GM23248 (cell line): ENCODE measurements at places on chromosomes 6 and 20. TPM values are rescaled to one million over a fixed set of nuclear protein-coding genes. Genes with fewer than 3 reads are reported as not detected.

DNA sequence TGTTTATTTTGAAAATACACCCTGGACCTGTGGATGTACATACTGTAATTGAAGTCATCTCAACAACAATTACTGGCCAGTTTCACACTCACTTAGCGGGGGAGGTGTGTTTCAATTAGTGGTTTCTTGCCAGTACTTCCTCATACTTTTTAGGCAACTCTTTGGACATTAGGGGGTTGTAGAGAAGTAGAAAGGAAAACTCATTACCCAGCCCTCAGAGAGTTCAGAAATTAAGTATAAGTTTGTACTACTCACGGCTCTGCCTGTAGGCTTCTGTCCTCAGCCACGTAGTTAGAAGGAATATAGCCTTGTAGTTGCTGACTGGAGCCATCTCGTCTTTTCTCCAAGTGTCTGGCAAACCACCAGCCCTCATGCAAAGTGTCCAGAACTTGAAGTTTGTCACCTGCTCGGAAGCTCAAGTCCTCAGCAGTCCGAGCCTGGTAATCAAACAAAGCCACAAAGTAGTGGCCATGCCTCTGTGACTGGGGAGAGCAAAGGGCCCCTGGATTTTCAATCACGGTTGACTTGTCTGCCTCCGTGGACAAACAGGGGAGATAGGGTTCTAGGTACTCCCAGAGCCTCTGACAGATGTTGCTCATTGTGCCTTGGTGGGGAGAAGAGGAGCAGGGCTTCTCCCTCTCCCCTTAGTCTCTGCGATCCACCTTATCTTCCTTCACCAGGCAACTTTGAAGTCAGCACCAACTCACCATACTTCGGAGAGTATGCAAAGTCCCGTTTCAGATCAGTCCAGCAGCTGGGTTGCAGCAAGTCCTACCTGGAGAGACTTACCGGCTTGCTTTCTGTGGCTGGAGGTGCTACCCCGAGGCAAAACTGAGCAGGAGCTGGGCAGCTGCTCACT, 749 bp downstream of the FRK start:
- peak; percentile 42 for DNase-seq

DNA sequence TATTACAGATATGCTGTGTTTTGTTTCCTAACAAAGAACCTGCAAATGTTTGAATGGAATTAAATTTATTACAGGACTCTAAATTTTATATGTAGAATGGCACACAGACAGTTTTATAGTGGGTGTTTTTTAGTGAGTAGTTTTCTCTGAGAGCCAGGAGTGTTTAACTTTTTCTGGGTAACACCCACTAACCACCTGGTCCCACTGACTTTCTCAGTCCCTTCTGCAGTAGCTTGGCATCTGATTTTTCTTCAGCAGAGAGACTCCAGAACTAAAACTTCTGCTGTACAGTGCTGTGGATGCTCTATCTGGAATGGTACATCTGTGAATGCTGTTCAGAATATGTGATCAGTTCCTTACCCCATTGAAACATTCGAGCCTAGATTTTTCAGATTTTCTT, 6.3 kb downstream of the YWHAB start:
- no peak for DNase-seq

C6orf15 gene
- not detected in 2 replicates for polyA plus RNA-seq

MYLIP gene
- 1.7 and 2.0 TPM in 2 replicates for polyA plus RNA-seq

DNA sequence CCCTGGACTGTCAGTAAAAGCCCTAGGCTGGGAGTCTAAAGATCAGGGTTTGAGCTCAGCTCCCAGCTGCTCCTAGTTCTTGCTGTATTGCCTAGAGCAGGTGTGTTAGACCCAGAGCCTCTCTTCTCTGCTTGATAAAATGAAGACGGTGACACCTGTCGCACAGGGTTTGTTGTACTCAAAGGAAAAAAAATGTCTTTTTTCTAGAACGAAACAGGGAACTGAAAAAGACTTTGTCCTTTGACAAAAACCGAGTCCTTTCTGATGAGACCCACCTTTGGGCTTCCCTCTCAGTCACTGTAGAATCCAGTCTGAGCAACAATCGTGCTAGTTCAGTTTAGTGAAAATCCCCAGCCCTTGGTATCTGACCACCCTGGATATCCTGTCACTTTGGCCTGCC, 102.1 kb upstream of the LAMP5 start:
- DNase-seq: no peak

DNA sequence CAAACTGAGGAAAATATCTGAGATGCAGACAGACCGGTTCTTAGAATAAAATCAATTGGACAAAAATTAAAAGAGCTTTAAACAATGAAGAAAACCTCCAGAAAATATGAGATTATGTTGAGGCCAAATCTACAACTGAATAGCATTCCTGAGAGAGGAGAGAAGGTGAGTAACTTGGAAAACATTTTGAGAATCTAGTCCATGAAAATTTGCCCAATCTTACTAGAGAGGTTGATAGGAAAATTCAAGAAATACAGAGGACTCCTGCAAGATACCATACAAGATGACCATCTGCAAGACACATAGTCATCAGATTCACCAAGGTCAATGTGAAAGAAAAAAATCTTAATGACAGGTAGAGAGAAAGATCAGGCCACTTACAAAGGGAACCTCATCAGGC, 437.7 kb upstream of the ADGRB3 start:
- DNase-seq: no peak

- DNase-seq: no peak
Observed at GRCh38 chr6:34810936-34811632, 19.2 kb downstream of the BLTP3A start.

CLDN20 gene
- not detected in 2 replicates for polyA plus RNA-seq

TP53INP2 gene
- 4.4 and 4.9 TPM in 2 replicates for polyA plus RNA-seq

CLVS2 gene
- not detected in 2 replicates for polyA plus RNA-seq

DNA sequence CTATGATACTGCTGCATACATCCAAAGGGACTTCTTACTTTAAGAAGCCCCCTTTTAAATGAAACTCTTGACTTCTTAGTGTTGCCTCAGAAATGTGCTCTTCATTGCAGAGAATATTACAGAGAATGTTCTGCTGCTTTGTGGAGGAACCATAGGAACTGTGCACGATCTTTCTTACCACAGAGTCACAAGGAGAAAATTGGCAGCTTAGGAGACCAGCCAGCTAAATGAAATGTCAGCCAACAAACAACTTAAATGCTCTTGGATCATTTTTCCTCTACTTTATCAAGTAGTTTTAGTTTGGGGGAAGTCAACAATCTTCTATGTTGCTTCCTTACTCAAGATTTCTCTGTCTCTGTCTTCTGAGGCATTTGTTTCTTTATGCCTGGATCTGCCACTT, 125.9 kb upstream of the MLIP start:
- DNase-seq: peak; percentile 21

DNA sequence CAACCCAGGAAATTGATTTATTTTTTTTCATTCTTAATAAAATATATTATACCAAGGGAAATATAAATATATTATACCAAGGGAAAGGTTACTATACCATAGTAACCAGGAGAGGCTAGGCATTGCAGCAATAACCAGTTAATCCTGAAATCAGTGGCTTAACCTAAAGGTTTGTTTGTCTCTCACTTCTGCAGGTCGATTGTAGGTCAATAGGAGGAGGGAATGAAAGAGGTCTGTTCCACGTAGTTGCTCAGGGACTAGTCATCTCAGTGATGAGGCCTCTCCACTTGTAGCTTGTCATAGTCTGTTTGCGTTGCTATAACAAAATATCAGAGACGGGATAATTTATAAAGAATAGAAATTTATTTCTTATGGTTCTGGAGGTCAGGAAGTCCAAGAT, 168.0 kb downstream of the GJA1 start:
- DNase-seq: no peak

DNA sequence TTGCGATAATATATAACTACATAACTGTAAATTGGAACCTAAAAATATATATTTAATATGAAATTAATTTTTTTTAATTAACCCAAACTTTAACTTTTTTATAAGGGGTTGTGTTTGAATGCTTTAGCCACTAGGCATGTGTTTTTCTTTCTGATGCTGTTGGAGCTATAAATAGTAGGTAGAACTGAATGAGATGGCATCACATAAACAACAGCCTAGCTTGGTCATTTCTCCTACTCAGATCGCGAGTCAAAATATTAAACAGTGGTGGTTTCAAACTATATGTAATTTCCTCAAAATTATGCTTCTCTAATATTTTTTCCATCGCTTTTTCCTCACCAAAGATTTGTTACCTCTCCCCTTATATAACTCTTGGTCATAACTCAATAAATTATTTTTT, 243.2 kb downstream of the ARID1B start:
- peak; percentile 78 for DNase-seq

DNA sequence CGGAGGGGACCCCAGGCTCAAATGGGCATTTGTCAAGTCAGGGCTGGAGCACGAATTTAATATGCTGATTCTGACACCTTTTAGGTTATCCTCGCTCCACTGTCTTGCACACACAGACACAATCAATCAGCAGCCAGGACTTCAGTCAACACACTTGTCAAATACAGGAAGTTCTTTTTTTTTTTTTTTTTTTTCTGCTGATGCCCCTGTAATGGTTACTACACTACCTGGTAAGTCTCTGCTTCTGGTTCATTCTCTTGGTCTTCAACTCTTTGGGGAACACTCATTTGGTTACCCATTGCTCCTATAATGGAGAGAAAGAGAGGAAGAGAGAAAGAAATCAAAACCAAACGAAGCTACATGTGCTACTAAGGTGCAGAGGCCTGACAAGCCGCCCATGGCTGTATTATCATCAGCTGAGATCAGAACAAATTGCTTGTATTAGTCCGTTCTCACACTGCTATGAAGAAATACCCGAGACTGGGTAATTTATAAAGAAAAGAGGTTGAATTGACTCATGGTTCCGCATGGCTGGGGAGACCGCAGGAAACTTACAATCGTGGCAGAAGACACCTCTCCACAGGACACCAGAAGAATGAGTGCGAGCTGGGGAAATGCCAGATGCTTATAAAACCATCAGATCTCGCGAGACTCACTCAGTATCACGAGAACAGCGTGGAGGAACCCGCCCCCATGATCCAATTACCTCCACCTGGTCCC, 11.8 kb downstream of the BCAS1 start:
- DNase-seq: no peak

DNA sequence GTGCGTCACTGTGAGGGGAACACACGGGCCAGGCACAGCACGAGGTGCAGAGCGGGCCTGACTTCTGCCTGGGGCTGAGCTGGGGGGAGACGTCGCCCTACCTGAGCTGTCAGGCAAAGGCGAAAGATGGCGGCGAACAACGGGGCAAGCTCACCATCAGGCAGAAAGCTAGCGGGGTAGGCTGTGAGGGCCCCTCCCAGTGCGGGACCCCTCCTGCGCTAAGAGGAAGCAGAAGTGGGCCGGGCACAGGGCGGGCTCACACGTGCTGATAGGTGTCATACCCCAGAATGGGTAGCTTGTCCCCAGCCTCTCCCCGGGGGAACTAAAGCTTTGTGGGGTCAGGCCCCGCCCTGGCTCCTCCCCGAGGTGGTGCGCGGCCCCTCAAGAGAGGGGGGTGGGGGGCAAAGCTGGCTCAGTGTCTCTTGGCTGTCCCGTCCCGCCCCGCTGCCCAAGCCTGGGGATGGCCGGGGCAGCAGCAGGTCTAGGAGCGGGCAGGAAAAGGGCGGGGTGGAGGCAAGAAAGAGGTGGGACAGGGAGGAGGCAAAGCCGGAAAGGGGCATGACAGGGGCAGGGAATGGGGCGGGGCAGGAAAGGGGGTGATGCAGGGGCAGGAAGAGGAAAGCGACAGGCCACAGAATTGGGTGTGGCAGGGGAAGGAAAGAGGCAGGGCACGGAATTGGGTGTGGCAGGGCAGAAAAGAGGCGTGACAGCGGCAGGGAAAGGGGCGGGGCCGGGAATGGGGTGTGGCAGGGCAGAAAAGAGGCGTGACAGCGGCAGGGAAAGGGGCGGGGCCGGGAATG, 14.7 kb downstream of the UCKL1 start:
- peak; percentile 31 for DNase-seq

GRCh38 chr6:10307476-10307875, 107.4 kb downstream of the TFAP2A start:
- DNase-seq: no peak

GRCh38 chr6:143708889-143709288, 31.1 kb downstream of the PHACTR2 start:
- DNase-seq: no peak

OPN5 gene
- not detected in 2 replicates for polyA plus RNA-seq

PTCRA gene
- polyA plus RNA-seq: not detected in 2 replicates

- DNase-seq: no peak
Observed at GRCh38 chr6:24113891-24114290, 12.1 kb upstream of the NRSN1 start.

DNA sequence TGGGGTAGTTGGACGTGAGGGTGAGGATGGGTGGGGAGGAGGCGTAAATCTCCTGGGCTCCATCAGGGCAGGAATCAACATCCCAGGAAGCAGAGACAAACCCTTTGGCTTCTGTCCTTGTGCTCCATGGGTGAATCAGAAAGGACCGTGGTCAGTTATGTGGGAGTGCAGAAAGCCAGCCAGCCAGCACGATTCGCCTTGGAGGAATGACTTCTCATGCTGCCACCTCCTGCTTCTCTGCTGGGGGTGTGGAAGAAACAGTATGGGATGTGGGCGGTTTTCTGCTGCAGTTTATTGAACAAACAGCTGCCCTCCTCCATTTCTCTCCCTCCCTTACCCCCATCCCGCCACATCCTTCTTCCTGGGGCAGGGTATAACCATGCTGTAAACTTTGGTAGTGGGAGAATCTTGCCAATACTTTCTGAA, 214.5 kb downstream of the SOX4 start:
- peak; percentile 87 for DNase-seq

DNA sequence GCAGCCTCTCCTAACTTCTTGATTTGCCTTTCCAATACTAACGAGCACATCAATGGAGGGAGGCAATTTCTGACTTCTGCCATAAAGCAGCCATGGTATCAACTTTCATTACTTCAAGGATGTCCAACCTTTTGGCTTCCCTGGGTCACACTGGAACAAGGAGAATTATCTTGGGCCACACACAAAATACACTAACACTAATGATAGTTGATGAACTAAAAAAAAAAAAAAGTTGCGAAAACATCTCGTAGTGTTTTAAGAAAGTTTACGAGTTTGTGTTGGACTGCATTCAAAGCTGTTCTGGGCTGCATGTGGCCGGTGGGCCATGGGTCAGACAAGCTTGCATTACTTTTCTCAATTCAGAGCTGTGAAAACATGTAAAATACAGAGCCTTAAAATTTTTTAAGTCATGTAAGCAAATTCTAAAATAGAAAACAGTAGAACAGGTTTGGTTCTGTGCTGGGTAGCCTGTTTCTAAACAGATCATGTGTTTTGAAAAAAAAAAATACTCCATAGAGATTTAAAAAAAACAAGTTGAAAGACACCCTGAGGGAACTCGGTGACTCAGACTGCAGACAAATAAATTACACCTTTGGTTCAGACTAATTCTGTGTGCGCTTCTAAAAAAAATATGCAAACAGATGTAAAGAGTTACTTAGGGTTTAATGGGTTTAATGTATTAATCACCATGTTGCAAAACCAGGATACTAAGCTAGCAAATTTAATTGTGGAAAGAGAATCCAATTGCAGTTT, 43.6 kb upstream of the SLC22A23 start:
- peak; percentile 84 for DNase-seq

GRCh38 chr6:37077905-37078296, 72.4 kb downstream of the FGD2 start:
- peak; percentile 96 for DNase-seq

DNA sequence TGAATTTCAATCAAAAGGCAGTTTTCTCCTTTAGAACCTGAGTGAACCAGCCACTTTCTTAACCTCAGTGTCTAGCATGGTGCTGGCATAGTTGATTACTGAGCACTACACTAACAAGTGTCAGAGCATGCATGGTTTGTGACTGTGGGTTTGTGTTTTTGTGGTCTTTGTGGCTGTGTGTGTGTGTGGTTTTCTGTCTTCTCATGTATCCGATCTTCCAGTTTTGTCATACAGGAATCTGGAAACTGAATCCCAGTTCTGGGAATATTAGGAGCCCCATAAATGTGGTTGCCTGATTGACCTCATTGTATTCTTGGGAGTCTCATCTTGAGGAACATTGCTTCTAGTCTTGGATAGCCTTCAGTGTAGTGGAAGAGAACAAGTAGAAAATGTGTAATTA, 73.7 kb downstream of the ESR1 start:
- no peak for DNase-seq

BPIFB2 gene
- not detected in 2 replicates for polyA plus RNA-seq

TRIM38 gene
- polyA plus RNA-seq: 6.5 and 7.3 TPM in 2 replicates
